Stimulated activated CD8-positive, alpha-beta memory T cell treated with anti-CD3 and anti-CD28 coated beads, Interleukin-2, amount 100 ng/mL, for 1 hour (primary cell): ENCODE measurements at places on chromosomes 1 and 21.

GRCh38 chr1:15945832-15946448 is 30.0 kb downstream of the ZBTB17 start:
- no peak for DNase-seq

- peak; percentile 39 for DNase-seq
Measured at GRCh38 chr21:33975548-33976081, 60.0 kb upstream of the ATP5PO start.

DNA sequence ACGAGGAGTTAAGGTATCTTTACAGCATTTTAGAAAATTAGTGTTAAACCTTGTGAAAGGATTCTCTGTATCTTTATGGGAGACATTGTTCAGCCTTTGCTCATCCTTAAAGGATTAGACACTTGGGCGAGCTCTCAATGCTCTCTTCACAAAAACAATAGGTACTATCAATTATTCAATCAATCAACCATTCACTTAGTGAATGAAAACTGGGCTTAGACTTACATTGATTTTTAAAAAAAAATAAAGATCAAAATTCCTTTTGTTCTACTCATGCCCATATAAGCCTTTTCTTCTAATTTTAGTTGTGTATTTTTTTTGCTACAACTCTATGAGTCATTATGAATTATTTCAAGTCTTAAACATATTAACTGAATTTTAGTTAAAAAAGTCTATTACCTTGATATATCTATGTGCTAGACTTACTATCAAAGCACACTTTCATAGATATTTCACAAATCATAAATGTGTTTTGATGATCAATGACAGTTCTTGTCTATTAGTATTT is 181.2 kb downstream of the DPYD start:
- DNase-seq, result no peak

DNA sequence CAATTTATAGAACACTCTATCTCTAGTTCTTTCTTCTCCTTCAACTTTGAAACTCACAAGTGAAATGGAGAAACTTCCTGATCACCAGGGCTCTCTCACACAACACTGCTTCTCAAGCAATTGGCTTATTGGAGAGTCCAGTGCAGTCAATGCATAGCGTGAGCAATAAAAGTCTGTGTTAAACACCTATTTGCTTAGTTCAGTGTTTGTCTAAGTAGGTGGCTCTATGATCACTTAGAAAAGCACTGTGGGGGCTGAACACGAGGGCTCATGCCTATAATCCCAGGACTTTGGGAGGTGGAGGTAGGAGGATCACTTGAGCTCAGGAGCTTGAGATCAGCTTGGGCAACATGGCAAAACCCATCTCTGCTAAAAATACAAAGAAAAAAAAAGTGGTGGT is 12.2 kb downstream of the CTSS start:
- DNase-seq, result no peak

DNA sequence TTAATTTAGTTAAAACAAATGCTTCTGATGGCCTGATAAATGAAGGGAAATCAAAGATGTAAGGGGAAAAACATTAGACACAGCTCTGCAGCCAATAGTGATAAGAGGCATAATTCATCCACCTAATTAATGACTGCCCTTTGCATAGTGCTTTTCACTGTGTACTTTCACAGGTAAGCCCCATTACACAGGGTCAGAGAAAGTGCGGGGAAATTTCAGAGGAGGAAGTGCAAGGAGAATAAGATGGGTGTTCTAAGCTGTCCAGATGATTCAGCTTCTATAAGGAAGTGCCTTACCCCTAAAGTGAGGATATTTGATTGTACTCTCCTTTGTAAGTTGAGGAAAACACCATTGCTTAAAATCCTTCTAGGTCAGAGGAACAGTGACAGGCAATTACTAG is 88.0 kb downstream of the NR5A2 start:
- no peak for DNase-seq

GRCh38 chr1:40078512-40079333 is 18.3 kb downstream of the PPT1 start:
- DNase-seq, result no peak

GRCh38 chr1:244796719-244797406 is 38.6 kb upstream of the COX20 start:
- peak; percentile 17 for DNase-seq

DNA sequence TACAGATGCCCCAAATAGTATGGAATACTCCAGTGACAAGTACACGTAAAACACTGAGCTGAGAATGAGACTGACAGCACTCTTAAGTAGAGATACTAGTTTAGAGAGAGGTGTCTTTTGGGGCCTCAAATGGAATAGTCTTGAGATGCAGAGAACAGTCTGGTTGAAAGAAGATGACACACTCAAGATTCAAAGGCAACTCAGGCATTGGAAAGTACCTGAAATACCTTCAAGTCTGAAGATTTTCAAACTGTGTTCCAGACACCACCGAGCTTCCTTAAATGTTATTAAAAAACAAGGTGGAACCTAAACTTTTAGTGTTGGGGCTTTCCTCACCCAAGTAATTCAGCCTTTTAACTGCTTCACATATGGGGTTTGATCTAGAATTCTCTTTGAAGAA is 437.7 kb downstream of the OMA1 start:
- no peak for DNase-seq

GRCh38 chr21:26887251-26887650 is 42.0 kb upstream of the ADAMTS1 start:
- DNase-seq, result no peak

DNA sequence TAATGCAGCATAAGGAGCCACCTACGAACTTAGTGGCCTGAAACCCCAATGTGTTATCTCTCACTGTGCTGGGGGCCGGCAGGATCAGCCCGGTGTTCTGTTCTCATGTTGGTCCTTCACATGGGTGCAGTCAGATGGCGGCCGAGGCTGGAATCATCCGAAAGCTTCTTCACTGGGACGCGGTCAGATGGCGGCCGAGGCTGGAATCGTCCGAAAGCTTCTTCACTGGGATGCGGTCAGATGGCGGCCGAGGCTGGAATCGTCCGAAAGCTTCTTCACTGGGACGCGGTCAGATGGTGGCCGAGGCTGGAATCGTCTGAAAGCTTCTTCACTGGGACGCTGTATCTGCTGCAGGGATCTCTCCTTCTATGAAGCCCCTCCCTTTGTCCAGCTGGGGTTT is 12.6 kb upstream of the PCBP3 start:
- DNase-seq, result no peak

GRCh38 chr1:204150702-204151551 is 917 bp downstream of the ETNK2 start:
- no peak for DNase-seq

GRCh38 chr1:231208980-231209379 is 32.0 kb upstream of the GNPAT start:
- no peak for DNase-seq

DNA sequence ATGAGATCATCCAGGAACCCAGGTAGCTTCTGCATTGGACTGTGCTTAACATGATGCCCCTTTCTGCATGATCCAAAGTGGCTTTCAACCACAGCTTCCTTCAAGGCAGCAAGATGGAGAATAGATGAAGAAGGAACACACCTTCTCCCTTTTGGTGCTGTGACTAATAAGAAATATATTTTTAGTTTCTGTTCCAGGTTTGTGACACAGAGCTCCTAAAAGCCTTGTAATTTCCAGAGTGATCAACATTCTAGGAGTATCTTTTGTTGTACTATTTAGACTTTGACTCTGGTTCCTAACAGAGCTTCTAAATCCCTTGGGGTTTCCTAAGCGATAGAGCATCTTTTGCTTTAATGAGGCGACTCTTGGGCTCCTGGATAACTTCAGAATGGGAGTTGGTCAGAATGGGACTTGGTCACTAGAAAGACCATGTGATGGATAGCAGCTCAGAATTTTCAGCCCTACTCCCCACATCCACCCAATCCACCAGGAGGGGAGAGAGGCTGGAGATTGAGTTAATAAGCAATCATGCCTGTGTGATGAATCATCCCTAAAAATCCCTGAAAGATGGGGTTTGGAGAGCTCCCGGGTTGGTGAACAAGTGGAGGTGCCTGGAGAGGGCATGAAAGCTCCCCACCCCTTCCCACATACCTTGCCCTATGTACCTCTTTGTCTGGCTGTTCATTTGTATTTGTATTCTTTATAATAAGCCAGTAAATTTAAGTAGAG is 134.8 kb downstream of the FGGY start:
- DNase-seq, result no peak

DNA sequence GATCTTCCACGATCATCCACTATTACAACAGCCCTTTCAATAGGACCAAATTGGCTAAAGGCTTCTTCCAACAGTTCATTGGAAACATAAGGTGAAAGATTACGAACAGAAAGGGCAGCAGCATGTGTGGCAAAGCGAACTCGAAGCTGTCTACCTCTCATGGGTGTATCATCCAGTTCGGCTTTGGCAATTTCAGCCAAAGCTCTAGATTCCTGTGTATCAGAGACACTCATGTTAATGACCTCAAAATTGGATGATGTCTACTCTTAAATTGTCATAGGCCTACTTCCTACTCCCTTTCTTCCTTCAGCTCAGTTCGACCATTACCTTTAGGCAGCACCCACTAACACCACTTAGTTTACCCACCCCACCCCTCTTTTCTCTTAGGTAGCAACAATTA is 2.2 kb downstream of the SFPQ start:
- no peak for DNase-seq

DNA sequence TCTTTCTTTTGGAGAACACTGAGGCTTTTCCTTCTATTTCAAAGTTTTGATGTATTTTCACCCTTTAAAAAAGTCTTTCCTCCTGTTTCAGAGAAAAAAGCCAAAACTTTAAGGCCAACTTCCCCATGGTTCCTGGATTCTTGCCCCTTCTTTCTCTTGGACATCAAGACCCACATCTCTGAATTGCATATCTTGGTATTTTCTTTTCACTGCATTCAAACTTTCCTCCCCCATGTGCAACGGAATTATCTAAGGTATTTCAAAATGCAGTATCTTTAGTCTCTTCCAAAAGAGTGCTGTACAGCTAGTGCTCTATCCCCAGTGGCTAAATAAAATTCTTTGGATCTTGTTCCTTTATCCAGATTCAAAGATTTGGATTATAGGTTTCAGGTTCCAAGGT is 81.1 kb upstream of the TSPAN2 start:
- DNase-seq, result no peak

DNA sequence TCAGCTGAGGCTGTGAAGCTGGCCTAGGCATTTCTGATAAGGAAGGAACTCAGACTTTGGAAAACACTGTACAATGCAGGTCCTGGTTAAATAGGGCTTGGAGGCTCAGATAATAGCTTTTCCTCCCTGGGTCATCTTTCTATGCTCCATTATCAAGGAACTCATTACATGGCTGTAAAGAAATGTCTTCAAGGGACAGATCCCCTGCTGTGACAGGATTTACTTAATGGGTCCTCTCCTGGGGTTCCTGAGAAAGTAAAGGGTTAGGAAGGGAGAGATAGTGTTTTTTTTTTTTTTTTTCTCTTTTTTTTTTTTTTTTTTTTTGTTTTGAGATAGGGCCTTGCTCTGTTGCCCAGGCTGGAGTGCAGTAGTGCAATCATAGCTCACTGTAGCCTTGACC is 14.1 kb upstream of the SVBP start:
- DNase-seq, result no peak

- DNase-seq, result no peak
Measured at GRCh38 chr1:77064246-77064645, 155.0 kb downstream of the PIGK start.

DNA sequence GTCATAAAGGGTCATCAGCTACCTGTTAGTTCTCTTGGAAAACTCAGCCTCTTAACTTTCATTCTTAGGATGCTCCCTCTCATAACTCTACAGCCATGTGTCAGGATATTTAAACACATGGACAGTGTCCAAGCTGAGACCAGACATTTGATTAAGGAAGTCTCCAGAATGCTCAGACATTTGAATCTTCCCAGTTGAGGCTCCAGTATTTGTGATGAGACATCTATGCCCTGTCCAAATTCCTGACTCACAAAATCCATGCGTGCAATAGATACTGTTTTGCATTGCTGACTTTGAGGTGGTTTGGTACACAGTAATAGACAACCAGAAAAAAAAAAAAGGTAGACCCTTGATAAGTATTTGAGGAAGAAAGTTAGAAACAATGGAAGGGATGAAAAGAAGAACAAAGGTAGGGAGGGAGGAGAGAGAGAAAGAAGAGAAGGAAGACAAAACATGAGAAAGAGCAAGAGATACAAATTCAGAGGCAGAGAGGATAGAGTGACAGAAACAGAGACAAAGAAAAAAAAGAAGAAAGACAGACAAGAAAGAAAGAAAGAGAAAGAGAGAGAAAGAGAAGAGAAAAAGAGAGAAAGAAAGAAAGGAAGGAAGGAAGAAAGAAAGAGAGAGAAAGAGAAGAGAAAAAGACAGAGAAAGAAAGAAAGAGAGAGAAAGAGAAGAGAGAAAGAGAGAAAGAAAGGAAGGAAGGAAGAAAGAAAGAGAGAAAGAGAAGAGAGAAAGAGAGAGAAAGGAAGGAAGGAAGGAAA is 275.5 kb upstream of the PRMT6 start:
- DNase-seq, result no peak

- DNase-seq, result no peak
Measured at GRCh38 chr1:30984165-30984889, 75.8 kb upstream of the SDC3 start.

DNA sequence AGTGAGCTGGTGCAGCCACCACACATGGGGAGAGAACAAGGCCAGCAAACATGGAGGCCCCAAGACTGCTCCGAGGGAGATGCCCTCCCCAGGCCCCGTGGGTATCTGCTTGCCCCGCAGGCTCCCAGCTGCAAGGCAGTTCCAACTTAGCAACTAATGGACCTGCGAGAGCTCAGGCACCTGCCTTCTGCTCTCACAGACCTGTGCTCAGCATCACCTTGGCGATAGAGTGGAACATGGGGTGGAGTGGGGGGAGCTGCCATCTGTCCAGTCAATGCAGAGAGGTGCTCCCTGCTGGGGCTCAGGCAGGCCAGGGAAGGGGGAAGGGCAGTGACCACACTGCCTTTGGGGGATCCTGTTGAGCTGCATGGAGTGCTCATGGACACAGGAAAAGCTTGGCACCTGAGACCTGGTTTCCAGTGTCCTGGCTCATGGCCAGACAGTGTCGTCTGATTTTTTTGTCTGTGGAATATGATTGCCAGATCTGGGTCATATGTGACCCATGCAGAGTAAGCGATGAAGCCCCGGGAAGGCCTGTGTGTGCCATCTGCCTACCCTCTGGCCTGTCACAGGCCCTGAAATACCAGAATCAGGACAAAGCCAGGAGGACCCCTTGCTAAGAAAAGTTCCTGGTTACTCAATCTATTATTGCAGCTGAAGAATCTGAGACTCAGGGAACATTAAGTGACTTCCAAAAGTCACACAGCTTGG is 39.9 kb upstream of the TENT5C start:
- no peak for DNase-seq

DNA sequence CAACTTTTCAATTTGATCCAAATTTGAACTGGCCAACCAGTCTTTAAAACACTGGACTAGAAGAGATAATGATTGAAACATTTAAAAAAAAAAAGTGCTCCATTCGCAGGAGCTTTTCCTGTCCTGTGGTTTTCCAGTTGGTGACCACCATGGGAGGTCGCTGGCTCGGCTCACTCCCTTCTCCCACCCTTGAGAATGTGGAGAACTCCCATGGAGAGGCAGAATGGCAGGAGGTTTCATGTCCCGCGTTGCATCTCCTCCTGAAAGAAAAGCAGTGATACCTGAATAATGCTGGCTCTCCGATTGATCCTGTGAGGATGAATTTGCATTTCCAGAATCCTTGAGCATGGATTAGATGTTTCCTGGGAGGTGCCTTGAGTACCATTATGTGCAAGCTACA is 16.5 kb upstream of the MPZL1 start:
- DNase-seq, result no peak

- DNase-seq, result no peak
Measured at GRCh38 chr1:214523124-214523824, 28.1 kb downstream of the PTPN14 start.

- no peak for DNase-seq
Measured at GRCh38 chr1:206446688-206447421, 23.4 kb upstream of the IKBKE start.
